ENCODE measurements at places on chromosomes 11 and 22.
A peak's percentile ranks its signal among the peaks of the same experiment; 100 is the strongest.

- no peak for DNase-seq
These were observed 750 bp downstream of the XRCC6 start for GRCh38 chr22:41621911-41622179.

DNA sequence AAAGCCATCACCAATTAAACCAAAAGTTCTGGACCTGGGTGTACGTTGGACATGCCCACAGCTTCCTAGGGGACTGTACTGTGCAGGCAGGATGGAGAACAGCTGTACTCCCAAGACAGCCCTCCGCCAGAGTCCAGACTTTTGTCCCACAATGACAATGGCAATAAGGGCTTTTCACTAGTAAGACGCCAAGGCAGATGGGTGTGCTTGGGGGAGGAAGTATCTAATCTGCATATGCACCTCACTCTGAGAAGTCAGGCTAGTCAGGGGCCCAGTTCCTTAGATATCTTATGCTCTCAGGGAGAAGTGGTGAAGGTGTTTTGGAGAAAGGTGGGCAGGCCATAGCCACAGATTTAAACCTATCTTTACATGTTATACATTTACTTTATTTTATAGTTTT, 85.1 kb upstream of the USP47 start:
- no peak for DNase-seq

GRCh38 chr22:50257041-50257440, 4.4 kb downstream of the MAPK12 start:
- no peak for DNase-seq

GRCh38 chr22:27292542-27293299, 508.8 kb downstream of the MN1 start:
- no peak for DNase-seq

DNA sequence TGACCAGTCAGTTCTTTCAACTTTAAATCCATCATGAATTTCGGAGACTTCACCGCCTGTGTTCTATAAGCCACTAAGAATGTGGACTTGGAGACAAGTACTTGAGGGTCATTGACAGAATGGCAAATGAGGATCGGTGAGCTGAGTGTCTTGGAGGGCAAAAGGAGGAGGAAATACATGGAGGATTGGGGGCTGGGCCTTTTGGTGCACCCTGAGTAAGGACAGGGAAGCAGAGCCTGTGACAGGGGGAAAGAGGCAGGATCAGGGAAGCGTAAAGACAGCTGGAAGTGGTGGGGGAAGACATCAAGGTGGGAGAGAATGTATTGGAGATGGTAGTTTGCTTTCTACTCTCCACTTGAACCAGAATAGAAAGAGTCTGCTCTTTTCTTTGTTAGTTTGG, 70.4 kb upstream of the MTMR2 start:
- no peak for DNase-seq

- DNase-seq: no peak
These were observed 57.2 kb downstream of the CABIN1 start for GRCh38 chr22:24068377-24068680.

DNA sequence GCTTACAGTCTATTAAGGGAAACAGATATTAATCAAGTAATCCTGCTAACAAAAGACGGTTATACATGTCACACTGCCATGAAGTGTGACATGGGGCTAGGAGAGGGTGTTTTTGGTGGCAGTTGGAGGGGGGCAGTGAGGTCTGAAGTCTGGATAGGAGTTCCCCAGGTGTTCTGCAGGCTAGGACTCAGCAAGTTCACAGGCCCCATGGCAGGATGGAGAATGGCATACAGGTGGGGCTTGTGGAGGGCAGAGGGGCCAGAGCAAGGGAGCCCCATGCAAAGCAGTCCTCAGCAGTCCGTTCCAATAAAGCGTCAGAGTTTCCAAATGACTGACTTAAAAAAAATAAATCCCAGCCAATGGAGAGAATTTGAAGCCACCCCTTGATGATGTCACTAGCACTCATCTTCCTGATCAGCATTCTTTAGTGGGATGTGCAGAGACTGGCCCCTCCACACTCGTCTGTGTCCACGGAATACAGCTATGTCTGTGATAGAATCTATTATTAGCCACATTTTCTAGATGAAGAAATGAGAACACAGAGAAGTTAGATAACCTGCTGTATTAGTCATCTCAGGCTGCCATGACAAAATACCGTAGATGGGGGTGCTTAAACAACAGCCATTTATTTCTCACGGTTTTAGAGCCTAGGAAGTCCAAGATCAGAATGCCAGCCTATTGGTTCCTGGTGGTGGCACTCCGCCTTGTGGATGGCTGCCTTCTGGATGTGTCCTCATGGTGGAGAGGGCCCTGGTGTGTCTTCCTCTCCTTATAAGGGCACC, 32.6 kb downstream of the PRDM11 start:
- no peak for DNase-seq

- no peak for DNase-seq
These were observed 5.1 kb downstream of the PATE2 start for GRCh38 chr11:125773516-125773915.

DNA sequence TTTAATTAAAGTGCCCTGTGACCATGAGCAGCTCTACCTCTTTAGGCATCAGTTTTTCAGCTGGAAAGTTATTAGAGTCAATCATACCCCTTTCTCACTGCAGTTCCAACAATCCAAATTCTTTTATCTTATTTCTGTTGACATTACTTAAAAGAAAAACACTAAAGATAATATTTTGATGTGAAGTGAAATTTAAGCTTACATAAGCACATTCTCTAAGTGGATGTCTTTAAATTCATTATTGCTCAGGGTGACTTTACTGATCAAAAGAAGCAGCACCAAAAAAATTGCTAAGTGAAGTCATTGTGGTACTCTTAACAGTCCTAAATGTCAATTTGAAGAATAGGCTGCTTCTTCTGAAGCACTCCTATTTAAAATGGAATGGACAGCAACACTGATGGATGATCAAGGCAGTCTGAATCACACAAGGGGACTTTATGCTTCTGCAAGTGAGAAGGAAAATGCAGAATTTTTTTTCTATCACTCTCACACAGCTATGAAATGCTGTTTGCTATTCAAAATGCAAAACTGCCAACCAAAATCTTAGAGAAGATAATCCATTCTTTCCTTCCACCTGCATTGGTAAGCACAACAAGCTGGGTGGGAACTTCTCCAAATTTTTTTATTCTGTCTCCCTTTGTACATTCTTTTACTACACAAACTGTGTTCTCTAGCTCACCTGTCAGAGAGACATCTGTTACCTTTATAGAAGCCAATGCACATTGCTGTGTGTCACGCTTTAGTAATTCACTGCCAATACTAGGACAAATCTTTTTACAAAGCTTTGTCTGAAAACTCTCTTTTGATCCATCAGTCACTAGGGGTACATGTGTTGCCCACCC, 179.9 kb downstream of the GRIA4 start:
- no peak for DNase-seq

DNA sequence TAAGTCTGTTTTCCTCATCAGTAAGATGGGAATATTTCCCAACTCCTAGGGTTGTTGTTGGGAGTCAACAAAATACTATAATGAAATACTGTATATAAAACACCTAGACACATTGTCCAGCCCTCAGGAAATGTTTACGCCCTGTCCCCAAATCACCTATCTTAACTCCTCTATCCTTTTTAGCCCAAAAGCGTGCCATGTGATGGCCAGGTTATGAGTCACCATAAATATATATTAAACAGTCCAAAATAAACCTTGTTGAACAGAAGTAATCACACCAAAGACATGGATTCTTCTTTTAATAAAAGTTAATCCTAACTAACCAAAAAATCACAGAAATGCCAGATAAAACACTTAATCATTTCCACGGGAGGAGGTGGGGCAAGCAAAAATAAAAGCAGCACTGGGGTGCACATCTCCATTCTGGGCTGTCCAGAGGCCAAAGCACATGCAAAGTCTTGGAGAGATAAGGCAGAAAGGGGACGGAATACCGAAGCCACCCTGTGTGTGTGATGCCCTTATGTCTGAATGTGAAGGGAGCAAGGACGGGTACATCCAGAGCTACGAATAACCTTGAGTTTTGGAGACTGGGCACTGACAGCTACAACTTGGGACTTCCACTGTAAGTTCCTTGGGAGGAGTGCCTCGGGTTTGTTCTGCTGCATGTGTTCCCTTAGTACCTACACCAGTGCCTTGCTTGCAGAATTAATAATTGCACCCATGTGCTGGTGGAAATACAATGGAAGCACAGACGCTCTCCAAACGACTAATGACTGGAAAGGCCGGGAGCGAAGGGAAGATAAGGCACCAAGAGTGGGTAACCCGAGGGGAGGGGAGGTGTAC, 1.1 kb downstream of the OSBP start:
- peak; percentile 7 for DNase-seq

GRCh38 chr22:48567213-48567975, 1260.3 kb downstream of the BRD1 start:
- DNase-seq: no peak

GRCh38 chr11:60974726-60975125, 3.2 kb downstream of the CD6 start:
- DNase-seq: peak; percentile 78

DNA sequence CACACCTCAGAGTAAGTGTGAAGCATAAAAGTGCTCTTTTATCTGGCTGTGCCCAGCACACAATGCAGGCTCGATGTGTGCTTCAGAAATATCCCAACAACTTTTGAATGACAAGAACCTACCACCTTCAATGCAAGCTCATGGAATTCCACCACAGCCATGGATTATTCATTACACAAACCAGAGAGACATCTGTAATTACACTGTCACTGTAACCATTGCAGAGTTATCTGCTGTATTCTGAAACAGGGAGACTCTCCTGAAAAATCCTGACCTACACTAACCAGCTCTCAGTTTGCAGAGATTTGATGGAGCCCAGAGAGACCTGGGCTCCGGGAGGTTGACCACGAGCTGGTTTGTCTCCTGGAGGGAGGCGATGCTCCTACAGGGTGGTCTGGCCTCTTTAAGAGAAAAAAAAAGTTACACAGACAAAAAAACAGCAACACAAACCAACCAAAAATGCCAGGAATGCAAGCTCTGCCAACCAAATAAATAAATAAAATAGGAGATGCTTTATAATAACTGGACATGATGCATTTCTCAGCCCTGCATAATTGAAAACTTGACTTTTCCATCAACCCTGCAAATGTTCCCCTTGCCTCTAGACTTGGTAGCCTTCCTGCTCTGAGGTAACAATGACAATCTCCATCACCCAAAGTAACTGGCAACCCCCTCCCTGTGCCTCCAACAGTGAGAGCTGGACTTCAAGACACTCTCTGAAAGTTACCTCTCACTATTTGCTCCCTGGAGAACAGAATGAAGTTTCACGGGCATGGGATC, 69.7 kb downstream of the ETS1 start:
- no peak for DNase-seq

GRCh38 chr11:73137262-73137943, 4.7 kb downstream of the FCHSD2 start:
- no peak for DNase-seq

DNA sequence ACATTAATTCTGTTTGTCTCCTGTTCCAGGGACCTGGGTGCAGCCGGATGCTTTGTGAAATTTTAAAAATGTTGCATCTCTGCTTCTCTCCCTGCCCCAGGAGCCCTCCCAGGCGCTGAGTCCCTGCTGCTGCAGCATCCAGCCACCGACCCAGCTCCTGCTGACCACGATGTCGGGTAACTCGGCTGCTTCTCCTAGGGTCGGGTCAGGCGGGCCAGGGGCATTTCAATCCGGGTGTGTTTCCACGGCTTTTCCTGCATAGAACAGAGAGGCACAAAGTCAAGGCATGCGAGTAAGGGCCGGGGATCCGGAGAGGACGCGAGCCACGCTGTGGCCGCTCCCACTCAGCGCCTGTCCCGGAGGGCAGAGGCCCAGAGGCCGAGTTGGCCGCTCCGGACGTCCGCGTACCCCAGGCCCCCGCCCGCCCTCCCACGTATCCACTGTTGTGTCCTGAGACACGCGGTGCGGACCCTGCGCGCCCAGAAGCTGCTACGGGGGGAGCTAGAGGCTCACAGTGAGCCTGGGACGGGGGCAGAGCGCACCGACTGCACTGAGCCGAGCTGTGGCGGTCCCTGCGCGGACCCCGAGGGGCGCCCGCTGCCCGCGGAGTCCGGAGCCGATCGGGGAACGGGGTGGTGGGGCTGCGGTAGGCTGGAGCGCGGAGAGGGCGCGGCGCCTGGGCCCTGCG, at the start of gene POU2AF3:
Gene POU2AF3, plus strand, starts transcription at position 134 of the 688 bp plus-strand sequence. Its CDS starts 36 bp downstream, at position 170.
- DNase-seq: peak; percentile 20

- DNase-seq: no peak
These were observed 61.9 kb downstream of the NRXN2 start for GRCh38 chr11:64661146-64661545.

DNA sequence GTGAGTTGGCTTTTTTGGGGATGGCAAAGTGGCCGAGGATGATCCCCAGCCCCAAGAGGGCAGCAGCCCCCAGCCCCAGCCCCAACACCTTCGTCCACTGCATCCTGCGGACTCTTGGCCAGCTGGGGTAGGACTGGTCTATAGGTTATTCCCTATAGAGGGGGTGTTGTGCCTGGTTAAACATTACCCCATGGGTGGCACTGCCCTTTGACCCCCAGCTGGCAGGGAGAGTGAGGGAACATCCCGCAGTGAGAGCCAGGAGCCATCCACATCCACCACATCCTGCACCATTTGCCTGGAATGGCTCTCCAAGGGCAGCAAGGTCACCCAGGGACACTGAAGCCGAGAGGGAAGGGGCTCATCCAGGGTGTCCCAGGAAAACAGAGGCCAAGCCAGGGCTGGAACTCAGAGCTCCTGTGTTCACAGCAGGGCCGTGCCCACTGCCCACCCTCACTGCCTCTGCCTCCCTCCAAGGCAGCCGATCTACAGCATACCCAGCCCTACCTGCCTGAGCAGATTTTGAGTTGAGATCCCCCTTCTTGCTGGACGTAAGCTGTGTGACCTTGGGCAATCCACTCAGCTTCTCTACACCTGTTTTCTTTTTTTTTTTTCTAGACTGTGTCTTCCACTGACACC, at the start of gene NAALADL1:
Gene NAALADL1, minus strand, starts transcription at position 135 of the 636 bp plus-strand sequence. Its CDS starts 32 bp downstream, at position 103.
- DNase-seq: no peak

- DNase-seq: no peak
These were observed 578.4 kb upstream of the CCDC90B start for GRCh38 chr11:83864412-83865057.

- no peak for DNase-seq
These were observed 1.2 kb downstream of the ARHGEF17 start for GRCh38 chr11:73308961-73309919.

- no peak for DNase-seq
These were observed 225.1 kb downstream of the MN1 start for GRCh38 chr22:27576413-27576812.

DNA sequence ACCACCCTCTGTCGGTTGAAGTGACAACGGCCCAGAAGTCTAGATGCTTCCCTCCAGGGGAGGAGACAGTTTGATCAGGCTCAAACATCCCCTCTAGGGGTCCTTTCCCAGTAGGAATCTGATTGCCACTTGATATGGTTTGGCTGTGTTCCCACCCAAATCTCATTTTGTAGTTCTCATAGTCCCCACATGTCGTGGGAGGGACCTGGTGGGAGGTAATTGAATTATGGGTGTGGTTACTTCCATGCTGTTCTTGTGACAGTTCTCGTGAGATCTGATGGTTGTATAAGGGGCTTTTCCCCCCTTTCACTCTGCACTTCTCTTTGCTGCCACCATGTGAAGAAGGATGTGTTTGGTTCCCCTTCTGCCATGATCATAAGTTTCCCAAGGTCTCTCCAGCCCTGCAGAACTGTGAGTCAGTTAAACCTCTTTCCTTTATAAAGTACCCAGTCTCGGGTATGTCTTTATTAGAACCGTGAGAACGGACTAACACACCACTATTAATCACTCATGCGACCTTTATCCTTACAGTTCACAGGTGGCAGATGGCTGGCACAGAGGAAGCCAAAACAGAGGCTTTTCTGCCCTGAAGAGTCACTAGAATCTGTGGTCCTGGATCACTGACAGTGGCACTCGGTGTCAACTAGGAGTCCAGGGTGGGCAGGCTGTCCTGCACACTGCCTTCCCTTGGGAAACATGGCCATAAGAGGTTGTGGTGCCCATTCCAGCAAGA, 21.6 kb downstream of the ASPHD2 start:
- DNase-seq: no peak

- no peak for DNase-seq
These were observed 3.9 kb downstream of the FRMD8 start for GRCh38 chr11:65390099-65390941.
